T-helper 2 cell treated with Interferon-gamma antibody and Interleukin-4, amounts not matched to agents 5 μg/mL and 100 μg/mL, for 36 hours (primary cell): ENCODE measurements at places on chromosomes 12 and 14.

DNA sequence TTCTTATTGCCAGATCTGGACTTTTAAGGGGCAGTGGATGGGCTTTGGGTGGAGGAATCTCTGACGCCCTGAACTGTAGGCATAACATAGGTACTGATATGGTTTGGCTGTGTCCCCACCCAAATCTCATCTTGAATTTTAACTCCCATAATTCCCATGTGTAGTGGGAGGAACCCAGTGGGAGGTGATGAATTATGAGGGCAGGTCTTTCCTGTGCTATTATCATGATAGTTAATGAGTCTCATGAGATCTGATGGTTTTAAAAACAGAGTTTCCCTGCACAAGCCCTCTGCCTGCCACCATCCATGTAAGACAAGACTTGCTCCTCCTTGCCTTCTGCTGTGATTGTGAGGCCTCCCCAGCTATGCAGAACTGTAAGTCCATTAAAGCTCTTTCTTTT lies 160.0 kb upstream of the CRY1 start:
- H3K27ac ChIP-seq, result no peak overlapping the region
- H3K4me3 ChIP-seq, result no peak overlapping the region
- no peak for DNase-seq
- H3K4me1 ChIP-seq, result no peaks in the 10 kb centered on the region
- H3K36me3 ChIP-seq, result no peaks in the 10 kb centered on the region
- peaks cover 18% of the 10 kb centered on the region for H3K27me3 ChIP-seq

GRCh38 chr12:10372559-10372958 lies 17.3 kb downstream of the KLRK1 start:
- peaks cover 10% of the 10 kb centered on the region for H3K4me1 ChIP-seq
- H3K27ac ChIP-seq, result no peak overlapping the region
- no peaks in the 10 kb centered on the region for H3K36me3 ChIP-seq
- no peak overlapping the region for H3K4me3 ChIP-seq
- H3K27me3 ChIP-seq, result peaks cover 18% of the 10 kb centered on the region

- peaks cover 6% of the 10 kb centered on the region for H3K36me3 ChIP-seq
- H3K27me3 ChIP-seq, result peaks cover 55% of the 10 kb centered on the region
- H3K4me1 ChIP-seq, result peaks cover 61% of the 10 kb centered on the region
- peak; percentile 73 for DNase-seq
- peak overlapping the region; percentile 74 for H3K4me3 ChIP-seq
- peak overlapping the region; percentile 33 for H3K27ac ChIP-seq
Measured at GRCh38 chr12:51970904-51971646, 19.6 kb downstream of the ACVR1B start.

DNA sequence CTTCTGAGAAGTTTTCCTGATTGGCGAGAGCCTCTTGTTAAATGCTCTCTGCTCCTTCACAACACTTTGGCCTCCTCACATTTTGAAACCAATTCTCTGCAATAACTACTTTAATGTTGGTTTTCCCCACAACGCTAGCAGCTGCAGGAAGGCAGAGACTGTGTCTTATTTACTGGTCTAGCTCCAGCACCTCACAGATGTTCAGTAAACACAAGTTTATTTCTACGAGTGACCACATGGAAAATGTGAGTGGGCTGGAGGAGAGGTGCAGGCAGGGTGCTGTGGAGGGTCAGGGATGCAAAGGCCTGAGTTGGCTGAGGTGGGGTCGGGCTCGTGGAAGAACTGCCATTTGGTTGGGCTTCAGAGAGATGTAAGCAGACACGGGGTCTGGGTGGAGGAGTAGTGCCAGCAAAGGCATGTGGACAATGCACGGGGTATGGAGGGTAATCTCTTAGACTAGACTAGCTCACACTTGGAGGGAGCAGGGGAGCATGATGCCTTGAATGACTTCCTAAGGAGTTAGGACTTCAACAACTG lies 117.4 kb upstream of the RTL1 start:
- no peaks in the 10 kb centered on the region for H3K36me3 ChIP-seq
- no peak for DNase-seq
- no peaks in the 10 kb centered on the region for H3K4me1 ChIP-seq
- H3K4me3 ChIP-seq, result no peak overlapping the region
- no peaks in the 10 kb centered on the region for H3K27me3 ChIP-seq

DNA sequence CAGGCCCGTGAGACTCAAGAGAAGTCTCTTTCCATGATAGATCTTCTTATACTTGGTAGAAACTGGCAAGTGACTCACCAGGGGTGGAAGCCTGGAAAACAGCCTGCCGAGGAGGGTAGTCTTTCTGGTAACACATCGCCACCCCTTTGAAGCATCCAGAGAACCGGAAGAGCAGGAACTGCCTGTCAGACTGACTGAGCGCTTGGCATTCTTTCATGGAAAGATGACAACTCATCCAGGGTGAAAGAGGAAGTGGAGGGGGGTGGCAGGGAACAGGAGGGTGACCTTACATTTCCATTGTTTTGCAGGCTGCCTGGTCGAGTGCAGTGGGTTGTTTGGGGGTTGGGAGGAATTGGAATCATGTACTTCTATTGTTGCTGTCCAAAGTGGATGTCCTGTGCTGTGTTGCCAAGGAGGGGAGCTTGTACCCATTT lies 34.5 kb downstream of the PRKCH start:
- H3K27ac ChIP-seq, result peak overlapping the region; percentile 73
- DNase-seq, result peak; percentile 44
- no peaks in the 10 kb centered on the region for H3K27me3 ChIP-seq
- peaks cover 43% of the 10 kb centered on the region for H3K36me3 ChIP-seq
- peak overlapping the region; percentile 55 for H3K4me3 ChIP-seq
- peaks cover 71% of the 10 kb centered on the region for H3K4me1 ChIP-seq

- H3K27ac ChIP-seq, result no peak overlapping the region
- H3K4me1 ChIP-seq, result no peaks in the 10 kb centered on the region
- H3K36me3 ChIP-seq, result no peaks in the 10 kb centered on the region
- H3K4me3 ChIP-seq, result no peak overlapping the region
Measured at GRCh38 chr14:23487216-23487615, 17.7 kb downstream of the NGDN start.

DNA sequence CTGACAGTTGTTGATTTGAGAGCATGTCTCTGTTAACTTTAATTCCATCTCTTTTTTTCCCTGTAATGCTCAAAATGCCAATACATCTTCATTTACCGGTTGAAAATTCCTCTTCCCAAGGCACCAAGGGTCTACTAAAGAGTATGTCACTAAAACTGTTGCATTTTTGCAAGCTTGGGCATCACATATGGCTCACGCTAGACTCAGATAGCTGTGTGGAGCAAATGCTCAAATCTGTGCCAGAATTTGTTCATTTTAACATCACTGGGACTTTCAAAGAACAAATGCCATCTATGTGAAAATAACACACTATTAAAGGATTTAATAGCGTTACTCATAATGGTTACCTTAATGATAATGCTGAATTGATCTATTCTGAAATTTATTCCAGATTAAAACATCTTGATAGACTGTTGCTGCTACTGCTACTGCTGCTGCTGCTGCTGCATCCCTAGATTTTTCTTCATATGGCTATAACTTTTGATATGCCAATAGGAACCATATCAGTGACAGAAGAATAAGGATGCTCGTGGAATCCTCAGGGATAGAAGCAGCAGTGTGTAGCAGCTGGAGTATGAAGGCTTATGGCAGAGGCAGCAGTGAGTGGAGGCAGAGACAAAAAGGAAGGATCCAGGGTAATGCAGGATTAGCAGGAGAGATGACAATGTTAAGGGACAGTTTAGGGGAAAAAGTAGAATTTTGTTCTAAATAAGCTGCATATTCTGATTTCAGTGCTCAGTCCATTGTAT lies 57.3 kb downstream of the MGAT4C start:
- no peaks in the 10 kb centered on the region for H3K4me1 ChIP-seq
- no peak for DNase-seq
- no peak overlapping the region for H3K4me3 ChIP-seq
- H3K27ac ChIP-seq, result no peak overlapping the region
